ENCODE measurements at places on chromosomes 11 and 22.

GRCh38 chr11:69483691-69484426 lies 2.4 kb downstream of the LINC01488 start:
- DNase-seq: no peak

- DNase-seq: no peak
These were observed 6.6 kb upstream of the APOL6 start for GRCh38 chr22:35641494-35642120.

DNA sequence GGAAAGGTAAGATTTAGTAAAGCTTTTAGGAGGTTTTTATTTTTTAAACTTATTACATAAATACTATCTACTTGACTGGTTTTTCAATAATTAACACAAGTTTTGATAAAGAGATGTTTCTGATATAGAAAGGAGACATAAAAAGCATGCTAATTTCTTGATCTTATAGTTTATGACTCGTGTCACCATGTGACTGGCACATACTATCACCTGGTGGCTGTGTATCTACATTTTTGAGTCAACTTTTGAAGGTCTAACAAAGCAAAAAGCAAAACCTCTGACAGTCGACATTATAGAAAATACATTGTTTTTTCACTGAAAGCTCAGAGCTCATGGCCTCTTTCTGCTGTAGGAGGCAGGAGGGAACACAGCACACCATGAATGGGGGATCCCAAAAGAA lies 810 bp downstream of the ACRV1 start:
- DNase-seq: peak; percentile 10

GRCh38 chr11:16982256-16982671 lies 31.9 kb downstream of the PLEKHA7 start:
- DNase-seq: no peak

All from activated CD4-positive, alpha-beta T cell treated with anti-CD3 and anti-CD28 coated beads, Interleukin-10, Interleukin-2, amounts not matched to agents 100 ng/mL and 50 ng/mL, durations not matched to agents 16 hours and 8 hours (primary cell).